Activated CD4-positive, alpha-beta T cell treated with anti-CD3 and anti-CD28 coated beads for 24 hours (primary cell): ENCODE measurements at places on chromosomes 11 and 22.

DNA sequence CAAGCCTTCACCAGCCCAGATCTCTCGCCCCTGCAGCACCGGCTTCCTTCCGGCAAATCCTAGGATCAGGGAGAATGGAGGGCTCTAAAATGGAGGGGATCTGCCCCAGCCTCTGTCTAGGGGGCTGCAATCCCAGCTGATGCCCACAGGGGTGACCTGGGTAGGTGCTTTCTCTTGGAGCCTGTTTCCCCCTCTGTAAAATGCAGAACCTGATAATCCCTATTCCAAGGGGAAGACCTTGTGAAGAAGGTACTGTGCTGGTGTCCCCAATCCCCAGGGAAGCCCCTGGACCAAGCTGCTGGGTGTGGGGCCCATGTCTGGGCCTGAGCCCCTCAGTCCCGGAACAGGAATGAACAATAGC is 2.8 kb downstream of the EMID1 start:
- DNase-seq = no peak

- DNase-seq = no peak
Measured at GRCh38 chr11:44760917-44761550, 34.3 kb downstream of the TSPAN18 start.

DNA sequence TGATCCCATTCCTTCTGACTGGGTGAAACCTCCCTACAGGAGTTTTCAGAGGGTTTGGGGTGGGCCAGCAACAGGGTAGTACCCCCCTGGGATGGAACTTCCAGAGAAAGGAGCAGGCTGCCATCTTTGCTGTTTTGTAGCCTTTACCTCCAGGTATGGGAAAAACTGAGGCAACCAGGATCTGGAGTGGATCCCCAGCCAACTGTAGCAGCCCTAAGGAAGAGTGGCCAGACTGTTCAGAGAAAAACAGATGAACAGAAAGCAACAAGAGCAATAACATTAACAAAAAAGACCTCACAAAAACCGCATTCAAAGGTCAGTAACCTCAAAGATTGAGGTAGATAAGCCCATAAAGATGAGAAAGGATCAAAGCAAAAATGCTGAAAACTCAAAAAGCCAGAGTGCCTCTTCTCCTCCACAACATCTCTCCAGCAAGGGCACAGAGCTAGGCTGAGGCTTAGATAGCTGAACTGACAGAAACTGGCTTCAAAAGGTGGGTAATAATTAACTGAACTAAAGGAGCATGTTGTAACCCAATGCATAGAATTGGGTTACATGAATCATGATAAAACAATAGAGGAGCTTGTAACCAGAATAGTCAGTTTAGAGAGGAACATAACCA is 1288.6 kb upstream of the CNTN5 start:
- no peak for DNase-seq

- DNase-seq = no peak
Measured at GRCh38 chr11:63369971-63370588, 495 bp downstream of the SLC22A9 start.
